ENCODE measurements at places on chromosomes 5 and 9. TPM values are rescaled to one million over a fixed set of nuclear protein-coding genes. Genes with fewer than 3 reads are reported as not detected.

The CCL27 gene
- not detected for polyA plus RNA-seq

- H3K36me3 ChIP-seq = no peaks in the 10 kb centered on the region
- no peaks in the 10 kb centered on the region for H3K27me3 ChIP-seq
- no peak overlapping the region for H3K4me3 ChIP-seq
- H3K4me1 ChIP-seq = peaks cover 6% of the 10 kb centered on the region
- DNase-seq = no peak
Measured at GRCh38 chr5:50325237-50325832, 115.8 kb downstream of the EMB start.

The C5orf52 gene
- polyA plus RNA-seq = not detected

GRCh38 chr9:90868555-90868954 is 66.9 kb downstream of the SYK start:
- H3K36me3 ChIP-seq = no peaks in the 10 kb centered on the region
- H3K27ac ChIP-seq = no peak overlapping the region
- H3K27me3 ChIP-seq = peaks cover 7% of the 10 kb centered on the region
- H3K4me3 ChIP-seq = no peak overlapping the region
- no peaks in the 10 kb centered on the region for H3K4me1 ChIP-seq

DNA sequence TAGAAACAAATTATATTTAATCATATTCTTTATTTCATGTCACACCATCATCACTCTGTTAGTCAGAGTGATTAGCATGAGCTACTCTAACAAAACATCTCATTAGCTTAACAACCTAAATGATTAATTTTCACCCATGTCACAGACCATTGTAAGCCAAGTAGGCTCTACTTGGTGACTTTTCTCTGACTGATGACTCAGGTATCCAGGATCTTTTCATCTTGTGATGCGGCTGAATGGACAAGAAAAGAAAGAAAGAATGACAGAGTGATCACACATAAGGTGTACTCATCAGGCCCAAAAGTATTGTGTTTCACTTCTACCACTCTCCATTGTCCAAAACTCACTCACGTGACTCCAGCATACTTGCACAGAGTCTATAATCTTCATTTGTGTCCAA is 299.3 kb downstream of the ANXA1 start:
- H3K4me3 ChIP-seq = no peak overlapping the region
- no peaks in the 10 kb centered on the region for H3K36me3 ChIP-seq
- H3K27ac ChIP-seq = no peak overlapping the region
- no peaks in the 10 kb centered on the region for H3K27me3 ChIP-seq
- no peaks in the 10 kb centered on the region for H3K4me1 ChIP-seq

The SMIM3 gene
- polyA plus RNA-seq = 22.1 TPM

DNA sequence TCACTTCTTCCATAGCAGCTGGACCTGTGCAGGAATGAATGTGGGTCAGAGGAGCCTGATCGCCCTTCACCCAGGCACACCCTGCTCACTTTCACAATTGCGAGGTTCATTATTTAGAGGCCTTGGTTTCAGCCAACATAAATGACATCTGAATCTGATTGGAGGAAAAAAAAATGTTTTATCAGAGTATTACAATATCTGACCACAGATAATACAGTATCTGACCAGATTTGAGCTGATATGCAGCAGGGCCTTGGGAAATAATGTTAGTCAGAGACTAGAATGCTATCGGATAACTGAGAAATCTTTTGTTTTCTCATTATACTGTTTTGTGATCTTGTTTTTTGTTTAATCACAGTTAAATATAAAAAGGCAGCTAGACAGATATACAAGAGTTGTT is 7.7 kb downstream of the ICE1 start:
- H3K27me3 ChIP-seq = no peaks in the 10 kb centered on the region
- peak; percentile 24 for DNase-seq
- H3K4me3 ChIP-seq = no peak overlapping the region
- peak overlapping the region; percentile 24 for H3K27ac ChIP-seq
- H3K4me1 ChIP-seq = peaks cover 46% of the 10 kb centered on the region

GRCh38 chr9:68717552-68718443 is 12.8 kb downstream of the PIP5K1B start:
- H3K27me3 ChIP-seq = no peaks in the 10 kb centered on the region
- no peaks in the 10 kb centered on the region for H3K4me1 ChIP-seq
- H3K4me3 ChIP-seq = no peak overlapping the region
- no peak overlapping the region for H3K27ac ChIP-seq
- no peak for DNase-seq

GRCh38 chr5:34624691-34625090 is 31.4 kb upstream of the RAI14 start:
- no peak for DNase-seq
- H3K4me1 ChIP-seq = no peaks in the 10 kb centered on the region
- no peaks in the 10 kb centered on the region for H3K27me3 ChIP-seq
- H3K36me3 ChIP-seq = no peaks in the 10 kb centered on the region
- no peak overlapping the region for H3K27ac ChIP-seq

DNA sequence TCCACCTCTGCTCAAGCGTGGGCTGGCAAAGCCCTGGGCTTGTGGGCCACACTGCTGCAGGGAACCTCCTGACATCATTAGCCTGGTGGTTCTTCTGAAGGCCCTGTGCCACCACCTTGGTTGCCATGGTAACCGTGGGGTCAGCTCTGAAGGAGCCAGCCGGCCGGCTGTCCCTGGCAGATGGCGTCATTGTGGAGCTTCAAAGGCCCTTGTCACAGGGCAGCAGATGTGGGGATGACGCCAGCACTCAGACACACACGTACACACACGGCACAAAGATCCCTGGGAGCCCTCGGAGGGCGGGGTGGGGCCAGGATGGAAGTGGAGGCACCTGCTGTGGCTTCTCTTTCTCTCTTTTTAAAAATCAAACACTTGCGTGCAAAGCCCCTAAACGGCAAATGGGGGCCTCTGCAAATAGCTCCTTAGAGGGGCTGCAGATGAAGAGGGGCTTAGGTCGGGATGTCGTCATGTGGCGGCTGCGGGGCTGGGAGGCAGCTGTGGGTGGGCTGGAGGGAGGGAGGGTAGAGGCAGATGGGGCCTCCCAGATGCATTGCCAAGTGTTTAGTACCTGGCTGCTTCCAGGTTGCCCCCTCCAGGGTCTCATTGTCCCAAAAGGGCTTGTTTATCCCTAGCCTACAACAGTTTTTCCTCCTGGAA is 19.5 kb upstream of the RPL26L1 start:
- H3K27ac ChIP-seq = no peak overlapping the region
- DNase-seq = peak; percentile 81
- H3K4me1 ChIP-seq = no peaks in the 10 kb centered on the region
- H3K27me3 ChIP-seq = no peaks in the 10 kb centered on the region
- no peak overlapping the region for H3K4me3 ChIP-seq

- H3K27ac ChIP-seq = no peak overlapping the region
- H3K4me3 ChIP-seq = no peak overlapping the region
- no peaks in the 10 kb centered on the region for H3K36me3 ChIP-seq
- DNase-seq = no peak
- no peaks in the 10 kb centered on the region for H3K4me1 ChIP-seq
- no peaks in the 10 kb centered on the region for H3K27me3 ChIP-seq
Measured at GRCh38 chr5:82802954-82803353, 274.2 kb downstream of the TMEM167A start.

The STKLD1 gene
- polyA plus RNA-seq = 2.4 TPM

All from adrenal gland (tissue), 19 donors.